Left forelimb (tissue), 1 donor: ENCODE measurements at places on chromosomes 2 and 18.

DNA sequence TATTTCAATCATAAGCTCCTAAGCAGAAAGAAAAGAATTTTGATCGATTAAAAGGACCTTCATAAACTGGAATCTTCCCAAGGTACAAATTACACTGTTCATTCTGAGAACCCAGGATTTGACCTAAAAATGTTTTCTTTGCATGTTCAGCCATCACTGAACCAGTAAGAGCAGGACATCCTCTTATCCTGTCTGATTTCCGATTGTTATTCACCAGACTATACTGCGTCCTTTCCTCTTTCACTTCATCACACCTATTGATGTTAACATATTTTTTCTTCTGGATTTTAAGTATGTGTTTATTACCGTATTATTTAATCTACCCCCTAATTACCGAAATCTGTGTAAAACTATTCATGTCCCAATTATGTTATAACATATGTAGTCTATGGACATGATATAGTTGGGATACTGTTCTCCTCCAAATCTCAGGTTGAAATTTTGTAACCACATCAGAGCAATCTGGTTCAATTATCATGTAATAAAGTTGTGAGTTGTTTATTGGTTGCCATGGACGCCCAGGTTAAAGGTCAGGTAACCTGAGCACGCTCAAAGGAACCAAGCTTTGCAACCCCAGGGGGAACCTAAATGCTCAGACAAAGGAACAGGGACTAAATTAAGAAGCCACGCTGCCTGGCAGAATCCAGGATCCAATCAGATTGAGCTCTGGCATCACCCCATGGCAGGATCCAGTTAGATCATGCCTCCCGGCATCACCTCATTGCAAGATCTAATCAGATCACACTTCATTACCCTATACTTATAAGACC is 11.6 kb upstream of the TBC1D8 start:
- no peak for DNase-seq

DNA sequence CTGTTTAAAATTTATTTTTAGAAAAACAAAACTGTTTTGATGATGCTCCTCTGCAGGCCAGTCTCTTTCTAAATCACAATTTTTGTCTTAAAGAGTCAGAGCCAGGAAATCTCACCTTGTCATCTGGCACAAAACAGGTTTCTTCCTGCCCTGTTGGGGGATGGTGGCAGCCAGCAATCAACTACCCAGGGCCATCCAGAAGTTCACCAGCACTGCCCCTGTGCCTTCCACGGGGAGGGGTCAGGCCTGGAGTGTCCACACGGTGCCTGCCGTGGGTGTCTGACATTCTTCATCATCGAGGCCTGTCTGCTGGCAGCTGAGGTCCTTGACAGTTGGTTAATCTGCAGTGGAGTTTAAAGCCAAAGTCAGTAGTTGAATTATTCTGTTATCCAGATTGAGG is 40.0 kb upstream of the BMP10 start:
- no peak for DNase-seq

DNA sequence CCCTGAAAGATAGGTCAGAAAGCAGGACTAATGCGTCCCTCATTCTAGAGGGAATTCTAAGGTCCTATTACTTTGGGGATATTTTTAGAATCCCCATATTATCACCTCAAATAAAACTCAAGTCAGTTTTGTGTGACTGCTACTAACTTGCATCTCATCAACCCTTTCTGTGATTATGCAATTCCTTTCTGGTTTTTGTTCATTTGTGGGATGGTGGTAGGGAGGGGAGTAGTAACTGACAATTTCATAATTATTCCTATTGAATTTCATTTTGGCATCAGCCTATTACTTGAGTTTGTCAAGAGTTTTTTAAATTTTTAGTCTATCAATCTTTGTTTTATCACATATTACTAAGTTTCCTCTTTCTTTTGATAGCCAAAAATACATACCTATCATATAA is 28.4 kb upstream of the TANK start:
- DNase-seq: no peak

DNA sequence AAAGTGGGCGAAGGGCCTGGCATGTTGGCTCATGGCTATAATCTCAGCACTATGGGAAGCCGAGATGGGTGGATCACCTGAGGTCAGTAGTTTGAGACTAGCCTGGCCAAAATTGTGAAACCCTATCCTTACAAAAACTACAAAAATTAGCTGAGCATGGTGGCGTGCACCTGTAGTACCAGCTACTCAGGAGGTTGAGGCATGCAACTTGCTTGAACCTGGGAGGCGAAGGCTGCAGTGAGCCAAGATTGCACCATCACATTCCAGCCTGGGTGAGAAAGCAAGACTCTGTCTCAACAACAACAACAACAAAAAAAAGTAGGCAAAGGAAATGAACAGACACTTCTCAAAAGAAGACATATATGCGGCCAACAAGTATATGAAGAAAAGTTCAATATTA is 196.5 kb downstream of the RAB3GAP1 start:
- DNase-seq: no peak

GRCh38 chr2:135208016-135208415 is 155.9 kb downstream of the RAB3GAP1 start:
- no peak for DNase-seq

DNA sequence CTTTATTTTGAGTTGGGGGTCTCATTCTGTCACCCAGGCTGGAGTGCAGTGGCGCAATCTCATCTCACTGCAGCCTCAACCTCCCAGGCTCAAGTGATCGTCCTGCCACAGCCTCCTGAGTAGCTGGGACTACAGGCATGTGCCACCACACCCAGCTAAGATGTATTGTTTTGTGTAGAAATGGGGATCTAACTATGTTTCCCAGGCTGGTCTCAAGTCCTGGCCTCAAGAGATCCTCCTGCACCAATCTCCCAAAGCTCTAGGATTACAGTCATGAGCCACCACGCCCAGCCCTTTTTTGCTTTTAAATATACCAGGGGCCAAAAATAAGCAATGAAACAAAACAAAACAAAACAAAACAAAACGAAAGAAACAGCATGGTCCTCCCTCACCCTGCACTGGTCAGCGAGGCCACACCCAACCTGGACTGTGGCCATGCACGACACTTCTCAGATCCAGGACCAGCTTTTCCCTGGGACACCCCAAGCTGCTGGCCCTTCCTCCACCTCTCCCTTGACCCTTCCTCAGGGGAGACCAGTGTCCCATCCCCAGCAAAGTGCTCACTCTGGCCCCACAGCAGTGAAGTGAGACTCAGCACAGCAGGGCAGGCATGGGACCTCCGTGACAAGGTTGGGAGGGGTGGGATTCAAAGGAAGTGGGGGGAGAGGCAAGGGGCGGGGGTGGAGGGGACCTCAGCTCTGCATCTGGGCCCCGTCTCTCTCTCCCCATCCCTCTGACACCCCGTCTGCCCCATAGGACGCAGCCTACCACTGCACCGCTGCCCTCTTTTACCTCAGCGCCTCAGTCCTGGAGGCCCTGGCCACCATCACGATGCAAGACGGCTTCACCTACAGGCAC is 23.5 kb downstream of the MAL start:
- DNase-seq: no peak
